ENCODE measurements at places on chromosomes 1 and 21.

DNA sequence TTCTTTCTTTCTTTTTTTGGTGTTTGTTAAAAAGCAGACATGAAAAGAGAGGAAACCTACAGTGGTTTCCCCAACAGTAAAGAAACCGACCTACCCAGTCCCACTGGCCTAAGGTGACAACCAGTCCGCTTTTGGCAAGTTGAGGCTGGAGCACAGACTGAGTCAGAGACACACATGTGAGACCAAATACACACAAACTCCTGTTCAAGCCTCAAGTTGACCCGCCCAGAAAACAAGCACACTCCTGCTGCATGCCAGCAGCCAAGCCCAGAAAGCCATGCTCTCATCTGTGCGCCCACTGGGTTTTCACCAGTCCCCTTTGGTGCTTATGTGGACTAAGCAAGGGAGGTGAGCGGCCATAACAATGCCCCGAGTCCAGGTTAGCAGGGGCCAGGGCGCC, 64.6 kb upstream of the GPR153 start:
- DNase-seq, result no peak

DNA sequence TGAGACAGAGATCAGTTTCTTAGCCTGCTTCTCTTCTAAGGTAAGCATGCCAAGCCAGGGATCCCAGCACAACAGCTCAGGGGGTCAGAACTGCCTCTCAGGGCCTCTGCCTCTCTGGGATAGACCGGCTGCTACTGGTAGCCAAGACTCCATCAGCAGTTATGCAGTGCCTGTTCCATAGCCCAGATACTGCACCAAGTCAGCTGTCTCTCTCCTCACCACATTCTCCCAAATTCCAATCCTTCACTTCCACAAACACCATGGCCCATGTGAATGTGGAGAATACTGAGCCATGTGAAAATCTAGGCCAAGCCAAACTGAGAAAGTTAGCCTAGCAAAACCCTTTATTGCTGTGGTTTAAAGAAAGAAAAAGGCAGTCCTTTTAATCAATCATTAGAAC, 37.5 kb downstream of the CDC42BPA start:
- no peak for DNase-seq

GRCh38 chr1:228359613-228360532, 46.8 kb downstream of the TRIM11 start:
- DNase-seq, result no peak

GRCh38 chr1:61121631-61122030, 39.3 kb downstream of the NFIA start:
- DNase-seq, result no peak

DNA sequence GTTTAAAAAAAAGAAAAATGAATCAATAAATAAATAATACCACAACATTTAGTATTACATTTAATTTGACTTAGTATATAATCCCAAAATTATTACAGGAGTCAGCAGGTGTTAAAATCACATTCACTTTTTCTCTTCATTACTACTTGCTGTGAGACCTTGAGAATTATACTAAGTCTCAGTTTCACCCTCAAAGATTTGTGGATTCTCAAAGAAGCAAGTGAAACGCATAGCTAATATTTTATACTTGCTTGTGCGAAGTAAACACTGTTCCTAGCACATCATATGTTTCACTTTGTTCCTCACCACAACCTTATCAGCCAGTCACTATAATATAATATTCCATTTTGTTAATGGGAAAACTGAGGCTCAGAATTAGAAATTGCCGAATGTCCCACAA, 4.0 kb downstream of the CLCA1 start:
- no peak for DNase-seq

DNA sequence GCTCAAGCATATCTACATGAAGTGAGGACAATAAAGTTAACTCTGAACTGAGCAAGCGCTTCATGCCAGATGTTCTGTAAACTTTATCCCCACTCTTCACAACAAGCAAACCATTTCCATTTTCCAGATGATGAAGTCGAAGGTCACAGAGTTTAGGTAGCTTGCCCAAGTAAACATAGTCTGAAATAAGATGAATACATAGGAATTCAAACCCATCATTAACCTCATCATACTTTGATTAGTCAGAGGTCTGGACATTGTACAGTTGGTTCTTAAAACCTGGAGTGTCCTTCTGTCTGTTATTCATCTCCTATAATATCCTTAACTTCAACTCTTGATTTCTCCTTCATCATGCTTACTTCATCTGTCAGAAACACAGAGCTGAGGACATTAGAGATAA, 180.3 kb upstream of the C8B start:
- no peak for DNase-seq

DNA sequence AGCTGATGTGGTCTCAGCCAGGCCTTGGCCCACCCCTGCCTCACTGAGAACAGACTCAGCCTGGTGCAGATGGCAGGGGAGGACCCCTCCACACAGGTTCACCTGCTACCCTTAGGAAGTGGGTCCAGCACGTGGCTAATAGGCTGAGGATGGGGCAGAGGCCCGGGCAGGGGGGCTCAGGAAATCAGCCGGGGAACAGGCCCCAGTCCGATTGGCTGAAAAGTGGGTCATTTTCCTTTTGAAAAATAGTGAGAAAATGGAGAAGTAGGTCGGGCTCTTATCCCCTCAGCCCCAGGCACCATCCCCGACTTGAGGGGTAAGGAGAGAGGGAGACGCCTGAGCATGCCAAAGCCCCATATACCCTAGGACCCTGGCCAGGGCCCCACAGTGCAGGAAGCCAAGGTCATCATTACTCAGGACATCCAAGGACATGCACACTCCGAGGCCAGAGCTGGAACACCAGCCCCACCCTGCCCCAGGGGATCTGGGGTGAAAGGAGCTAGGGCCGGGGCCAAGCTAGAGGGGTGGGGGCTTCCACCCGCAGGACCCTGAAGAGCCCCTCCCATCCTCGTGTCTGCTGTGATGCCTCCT, 11.0 kb downstream of the DLGAP3 start:
- DNase-seq, result no peak

DNA sequence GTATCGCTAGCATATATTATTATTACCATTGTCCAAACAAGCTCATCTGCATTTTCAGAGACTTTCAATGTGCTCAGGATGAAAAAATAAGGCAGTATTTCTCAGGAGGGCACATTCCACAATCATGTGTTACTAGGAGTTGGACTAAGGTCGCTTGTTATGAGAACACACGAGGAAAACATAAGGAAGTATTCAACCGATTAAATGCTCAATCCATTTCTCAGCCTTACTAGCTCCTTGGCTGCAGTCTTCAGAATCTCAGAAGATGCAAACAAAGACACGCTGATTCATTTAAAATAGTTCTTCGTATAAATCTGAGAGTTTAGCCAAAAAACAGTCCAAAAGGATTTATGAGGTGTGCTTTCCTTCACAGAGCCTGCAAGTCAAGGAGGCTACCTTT, 82.0 kb upstream of the JAK1 start:
- no peak for DNase-seq

- no peak for DNase-seq
Measured at GRCh38 chr1:31043631-31044030, 21.9 kb downstream of the PUM1 start.

DNA sequence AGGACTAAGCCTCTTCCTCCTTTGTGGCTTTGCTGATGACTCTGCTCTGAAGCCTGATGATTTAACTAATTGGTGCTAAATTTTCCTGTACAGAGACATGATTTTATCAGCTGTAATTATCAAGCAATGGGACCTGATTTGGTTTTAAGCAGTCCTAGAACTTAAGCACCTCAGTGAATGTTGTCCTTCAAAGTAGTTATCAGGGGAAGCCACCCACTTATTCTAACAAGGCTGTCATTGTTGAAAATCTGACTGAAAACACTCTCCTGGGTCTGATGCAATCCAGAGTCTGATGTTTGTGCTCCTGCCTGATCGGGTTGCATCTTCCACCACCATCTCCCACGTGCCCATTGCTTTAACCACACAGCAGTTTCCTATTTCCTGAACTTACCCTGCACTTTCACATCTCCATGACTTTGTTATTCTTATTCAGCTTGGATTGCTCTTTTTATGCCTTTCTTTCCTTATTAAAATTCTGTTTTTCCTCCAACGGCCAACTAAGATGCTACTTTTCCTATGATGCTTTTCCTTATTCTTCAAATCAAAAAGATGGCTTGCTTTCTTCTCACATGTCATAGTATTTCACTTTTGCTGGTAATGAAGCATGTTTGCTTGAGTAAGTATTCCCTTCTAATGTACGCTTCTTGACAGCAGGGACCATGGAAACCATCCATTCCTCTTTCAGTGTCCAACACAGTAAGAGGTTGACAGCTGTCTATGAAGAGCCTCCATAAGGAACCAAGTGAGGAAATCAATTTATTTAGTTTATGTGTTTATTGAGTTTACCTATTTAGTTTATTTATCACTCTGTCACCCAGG, 55.0 kb downstream of the S1PR1 start:
- peak; percentile 19 for DNase-seq

- DNase-seq, result no peak
Measured at GRCh38 chr21:42733037-42733627, 79.7 kb downstream of the PDE9A start.

- DNase-seq, result no peak
Measured at GRCh38 chr1:167706931-167707877, 14.6 kb upstream of the MPZL1 start.

GRCh38 chr1:219422811-219423598, 189.9 kb downstream of the ZC3H11B start:
- DNase-seq, result no peak

DNA sequence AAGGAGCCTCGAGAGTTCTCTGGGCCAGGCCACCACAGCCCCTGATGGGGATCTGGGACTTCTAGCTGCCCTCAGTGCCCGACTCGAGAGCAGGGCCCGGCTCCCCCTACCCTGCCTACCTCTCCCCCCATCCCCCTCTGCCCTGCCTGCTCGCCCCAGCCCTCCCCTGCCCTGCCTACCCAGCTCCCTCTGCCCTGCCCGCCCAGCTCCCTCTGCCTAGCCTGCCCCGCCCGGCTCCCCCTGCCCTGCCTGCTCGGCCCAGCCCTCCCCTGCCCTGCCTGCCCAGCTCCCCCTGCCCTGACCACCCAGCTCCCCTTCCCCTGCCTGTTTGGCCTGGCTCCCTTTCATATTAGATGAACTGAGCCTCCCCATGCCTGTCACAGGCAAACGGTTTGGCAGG, 117.4 kb upstream of the TMEM51 start:
- no peak for DNase-seq

- DNase-seq, result no peak
Measured at GRCh38 chr1:163170331-163170730, 32.4 kb downstream of the RGS5 start.

- DNase-seq, result no peak
Measured at GRCh38 chr1:207603777-207604176, 41.2 kb upstream of the CR1L start.

- no peak for DNase-seq
Measured at GRCh38 chr1:62484824-62485468, 48.1 kb downstream of the USP1 start.

- peak; percentile 57 for DNase-seq
Measured at GRCh38 chr1:62841587-62842169, 57.7 kb downstream of the ATG4C start.

- DNase-seq, result no peak
Measured at GRCh38 chr1:229107304-229107815, 163.6 kb upstream of the RAB4A start.

DNA sequence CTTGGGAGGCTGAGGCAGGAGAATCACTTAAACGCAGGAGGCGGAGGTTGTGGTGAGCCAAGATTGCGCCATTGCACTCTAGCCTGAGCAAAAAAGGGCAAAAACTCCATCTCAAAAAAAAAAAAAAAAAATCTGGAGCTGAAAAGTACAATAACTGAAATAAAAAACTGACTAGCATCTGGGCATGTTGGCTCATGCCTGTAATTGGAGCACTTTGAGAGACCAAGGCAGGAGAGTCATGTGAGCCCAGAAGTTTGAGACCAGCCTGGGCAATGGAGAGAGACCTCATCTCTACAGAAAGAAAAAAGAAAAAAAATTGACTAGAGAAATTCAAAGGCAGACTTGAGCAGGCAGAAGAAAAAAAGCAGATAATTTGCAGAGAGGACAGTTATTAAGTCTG, 18.1 kb downstream of the CLDN19 start:
- no peak for DNase-seq

- DNase-seq, result no peak
Measured at GRCh38 chr21:43640400-43640799, 18.9 kb downstream of the HSF2BP start.

DNA sequence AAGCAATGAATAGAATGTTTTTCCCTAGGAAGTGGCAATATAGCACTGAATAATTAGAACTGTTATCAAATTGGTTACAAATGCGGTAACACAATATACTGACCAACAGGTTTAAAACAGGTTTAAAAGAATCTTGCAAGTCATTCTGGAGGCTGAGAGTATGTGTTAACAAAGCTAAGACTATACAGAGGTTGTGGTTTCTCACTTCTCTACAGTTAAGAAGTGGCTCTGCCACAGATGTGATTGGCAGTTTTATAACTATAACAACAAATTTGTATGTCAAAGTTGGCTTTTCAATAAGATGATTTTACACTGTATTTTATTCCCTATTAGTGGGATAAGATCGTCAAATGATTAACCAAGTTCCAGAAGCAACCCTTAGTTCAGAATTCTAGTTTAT, 7.1 kb downstream of the ANGEL2 start:
- no peak for DNase-seq

- DNase-seq, result no peak
Measured at GRCh38 chr1:236161230-236161629, 18.9 kb downstream of the GPR137B start.

DNA sequence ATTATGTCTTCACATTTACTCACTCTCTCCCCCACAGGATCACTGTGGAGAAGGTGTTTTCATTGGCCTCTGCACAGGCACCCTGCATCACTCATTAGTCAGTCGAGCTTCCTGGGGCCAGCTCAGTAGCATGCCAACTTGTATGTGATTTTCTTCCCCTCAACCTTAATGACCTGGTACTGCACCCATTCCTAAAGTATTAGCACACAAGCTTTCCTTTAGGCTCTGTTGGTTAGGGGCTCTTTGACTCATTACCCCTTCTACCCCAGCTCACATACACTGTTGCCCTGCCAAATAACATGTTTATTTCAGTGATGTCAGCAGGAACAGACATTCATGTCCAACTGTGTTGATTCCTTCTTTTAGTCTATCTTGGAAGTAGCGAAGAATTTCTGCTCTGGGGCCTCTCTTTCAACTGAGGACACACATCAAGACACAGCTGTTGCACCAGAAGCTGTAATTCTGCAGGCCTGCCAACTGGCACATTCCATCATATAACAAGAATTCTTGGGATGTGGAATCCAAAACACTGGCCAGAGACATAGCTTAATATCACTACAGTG, 603.5 kb upstream of the ADAMTS5 start:
- peak; percentile 84 for DNase-seq

- DNase-seq, result no peak
Measured at GRCh38 chr21:17784180-17784598, 35.0 kb downstream of the C21orf91 start.

- DNase-seq, result no peak
Measured at GRCh38 chr1:85282424-85282823, 6.0 kb upstream of the BCL10 start.

- DNase-seq, result no peak
Measured at GRCh38 chr1:227541796-227542152, 21.6 kb upstream of the ZNF678 start.

DNA sequence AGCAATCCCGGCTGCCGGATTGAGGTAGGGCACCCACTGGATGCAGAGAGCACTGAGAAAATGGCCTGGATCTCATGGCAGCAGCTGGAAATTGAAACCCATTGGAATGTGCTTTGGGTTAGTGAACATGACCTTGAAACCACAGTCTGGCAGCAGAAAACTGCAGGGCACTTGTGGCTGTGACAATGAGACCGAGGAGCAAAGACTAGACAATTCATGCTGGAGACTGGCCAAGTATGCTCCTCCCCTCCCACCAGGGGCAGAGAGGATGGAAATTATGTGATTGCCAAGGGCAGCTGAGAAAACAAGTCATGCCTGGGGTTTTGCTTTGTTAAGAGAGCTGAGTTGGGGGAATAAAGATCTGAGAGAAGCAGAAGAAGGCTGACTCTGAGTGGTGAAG, 60.7 kb downstream of the ZNF697 start:
- no peak for DNase-seq
